Neuronal stem cell (in vitro differentiated cells): ENCODE measurements at places on chromosomes 16 and 17.

DNA sequence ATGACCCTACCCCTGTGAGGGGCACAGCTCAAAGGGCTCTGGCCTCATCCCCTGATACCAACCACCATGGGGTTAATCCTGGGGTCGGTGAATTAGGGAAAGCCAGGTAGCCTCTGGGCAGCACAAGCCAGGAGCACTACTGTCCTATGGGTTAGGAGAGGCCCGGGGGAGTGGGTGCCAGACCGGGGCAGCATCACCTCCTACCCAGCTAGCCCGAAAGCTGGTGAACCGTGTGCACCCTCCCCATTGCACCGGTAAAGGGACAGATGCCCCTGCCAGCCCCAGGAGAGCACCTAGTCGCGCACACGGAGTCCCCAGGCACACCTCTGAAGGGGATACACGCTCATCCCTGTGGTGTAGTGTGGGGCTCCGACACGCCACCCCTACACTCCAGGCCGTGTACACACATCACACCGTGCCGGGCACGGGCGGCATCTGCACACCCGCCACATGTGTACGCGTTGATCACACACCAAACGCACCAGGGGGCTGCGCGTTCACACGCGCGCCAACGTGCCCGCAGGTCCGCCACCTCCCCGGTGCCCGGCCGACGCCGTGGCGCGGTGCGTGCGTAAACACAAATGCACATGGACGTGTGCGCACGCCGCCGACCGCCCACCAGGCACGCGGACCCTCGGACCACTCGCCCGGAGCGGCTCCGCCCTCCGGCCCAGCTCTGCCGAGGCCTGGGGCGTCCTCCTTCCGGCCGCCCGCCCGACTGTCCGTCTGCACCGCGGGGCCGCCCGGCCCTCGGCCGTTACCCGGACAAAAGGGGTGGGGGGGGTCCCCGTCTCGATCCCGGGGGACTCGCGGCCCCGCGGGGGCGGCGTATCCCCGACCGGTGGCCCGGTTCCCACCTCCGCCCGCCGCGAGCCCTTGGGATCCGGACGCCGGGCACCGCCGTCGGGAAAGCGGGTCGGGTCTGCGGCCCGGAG is 785 bp downstream of the UBALD1 start:
- no peak for DNase-seq
- H3K4me3 ChIP-seq, result peak overlapping the region; percentile 98
- no peak overlapping the region for H3K27ac ChIP-seq
- H3K4me1 ChIP-seq, result peaks cover 16% of the 10 kb centered on the region

- no peak for DNase-seq
- no peaks in the 10 kb centered on the region for H3K27me3 ChIP-seq
- H3K4me1 ChIP-seq, result peaks cover 39% of the 10 kb centered on the region
Observed at GRCh38 chr16:70750893-70751467, 50.0 kb downstream of the VAC14 start.

GRCh38 chr17:31722251-31723056 is 136.6 kb downstream of the COPRS start:
- H3K27ac ChIP-seq, result no peak overlapping the region
- no peaks in the 10 kb centered on the region for H3K4me1 ChIP-seq
- no peaks in the 10 kb centered on the region for H3K27me3 ChIP-seq
- no peak for DNase-seq

- H3K4me1 ChIP-seq, result peaks cover 8% of the 10 kb centered on the region
- H3K4me3 ChIP-seq, result no peak overlapping the region
- H3K36me3 ChIP-seq, result peaks cover 13% of the 10 kb centered on the region
- DNase-seq, result no peak
- H3K27ac ChIP-seq, result no peak overlapping the region
- H3K27me3 ChIP-seq, result no peaks in the 10 kb centered on the region
Observed at GRCh38 chr17:19000531-19001325, 3.8 kb downstream of the FAM83G start.

- peak overlapping the region; percentile 83 for H3K27ac ChIP-seq
- no peak overlapping the region for H3K4me3 ChIP-seq
- no peaks in the 10 kb centered on the region for H3K36me3 ChIP-seq
Observed at GRCh38 chr17:45197555-45198334, 23.9 kb upstream of the FMNL1 start.

DNA sequence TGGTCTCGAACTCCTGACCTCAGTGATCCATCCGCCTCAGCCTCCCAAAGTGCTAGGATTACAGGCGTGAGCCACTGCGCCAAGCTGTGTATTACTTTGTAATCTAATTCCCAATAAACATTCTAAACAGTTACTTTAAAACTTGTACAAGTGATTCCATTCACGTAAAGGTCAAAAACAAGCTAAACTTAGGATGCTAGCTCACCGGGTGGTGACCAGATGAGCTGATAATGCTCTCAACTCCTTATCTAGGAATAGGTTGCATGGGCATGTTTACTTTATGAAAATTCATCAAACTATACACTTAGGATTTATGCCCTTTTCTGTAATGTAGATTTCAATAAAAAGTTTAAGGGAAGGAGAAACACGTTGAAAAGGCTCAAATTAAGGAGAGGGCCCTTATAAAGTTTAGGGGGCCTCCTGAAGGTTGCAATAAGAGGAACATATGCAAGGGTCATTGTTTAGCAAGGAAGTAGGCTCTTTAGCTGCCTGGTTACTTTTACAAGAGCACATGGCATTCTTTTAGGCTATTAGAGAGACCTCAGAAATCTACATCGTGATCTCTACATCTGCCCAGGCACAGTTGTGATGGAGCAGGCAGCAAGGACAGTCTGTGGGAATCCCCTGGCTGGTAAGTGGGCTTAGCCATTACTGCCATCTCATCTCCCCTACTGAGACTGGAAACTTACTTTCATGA is 13.3 kb downstream of the CDR2 start:
- DNase-seq, result no peak
- no peak overlapping the region for H3K4me3 ChIP-seq
- H3K36me3 ChIP-seq, result peaks cover 4% of the 10 kb centered on the region
- no peaks in the 10 kb centered on the region for H3K4me1 ChIP-seq
- H3K27me3 ChIP-seq, result no peaks in the 10 kb centered on the region

- H3K36me3 ChIP-seq, result no peaks in the 10 kb centered on the region
- H3K27ac ChIP-seq, result no peak overlapping the region
- no peak for DNase-seq
- no peak overlapping the region for H3K4me3 ChIP-seq
- no peaks in the 10 kb centered on the region for H3K27me3 ChIP-seq
- no peaks in the 10 kb centered on the region for H3K4me1 ChIP-seq
Observed at GRCh38 chr16:66588981-66589713, 9.9 kb downstream of the CMTM2 start.

DNA sequence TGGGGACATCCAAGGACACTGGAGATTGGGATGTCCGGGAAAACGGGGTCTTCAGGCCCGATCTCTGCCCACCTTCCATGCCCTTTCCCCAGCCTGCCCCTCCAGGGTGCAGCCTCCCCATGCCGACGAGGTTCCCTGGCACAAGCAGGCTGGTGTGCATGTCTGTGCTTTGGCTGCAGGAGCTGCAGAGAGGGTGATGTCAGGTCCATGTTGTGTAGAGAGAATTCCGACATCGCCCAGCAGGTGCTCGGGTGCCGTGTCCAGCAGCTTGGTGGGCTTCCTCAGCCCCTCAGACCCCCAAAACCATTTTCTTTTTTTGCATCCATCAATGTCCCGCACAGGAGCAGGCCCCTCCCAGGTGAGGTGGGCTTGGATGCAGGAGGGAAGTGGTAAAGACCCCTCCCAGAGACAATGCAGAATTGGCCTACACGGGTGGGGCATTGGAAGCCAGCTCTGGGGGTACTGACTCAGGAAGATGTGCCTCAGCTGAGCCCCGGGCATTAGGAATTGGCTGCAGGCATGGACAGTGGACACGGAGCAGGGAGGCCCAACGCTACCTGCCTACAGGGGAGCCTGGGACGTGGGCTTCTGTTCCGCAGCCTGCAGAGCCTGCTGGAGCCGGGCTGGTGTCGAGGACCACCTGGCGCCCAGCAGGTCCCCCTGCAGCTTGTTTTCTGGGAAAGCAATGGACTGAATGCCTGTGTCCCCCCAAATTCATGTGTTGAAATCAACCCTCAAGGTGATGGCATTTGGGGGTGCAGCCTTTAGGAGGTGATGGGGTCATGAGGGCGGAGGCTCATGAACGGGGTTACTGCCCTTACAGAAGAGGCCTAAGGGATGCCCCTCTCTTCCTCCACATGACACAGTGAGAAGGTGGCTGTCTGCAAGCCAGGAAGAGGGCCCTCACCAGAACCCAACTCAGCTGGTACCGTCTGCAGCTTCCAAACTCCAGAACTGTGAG is 97.5 kb downstream of the METRNL start:
- no peak overlapping the region for H3K27ac ChIP-seq
- no peak for DNase-seq
- H3K27me3 ChIP-seq, result peaks cover 20% of the 10 kb centered on the region
- no peaks in the 10 kb centered on the region for H3K4me1 ChIP-seq
- H3K36me3 ChIP-seq, result no peaks in the 10 kb centered on the region

DNA sequence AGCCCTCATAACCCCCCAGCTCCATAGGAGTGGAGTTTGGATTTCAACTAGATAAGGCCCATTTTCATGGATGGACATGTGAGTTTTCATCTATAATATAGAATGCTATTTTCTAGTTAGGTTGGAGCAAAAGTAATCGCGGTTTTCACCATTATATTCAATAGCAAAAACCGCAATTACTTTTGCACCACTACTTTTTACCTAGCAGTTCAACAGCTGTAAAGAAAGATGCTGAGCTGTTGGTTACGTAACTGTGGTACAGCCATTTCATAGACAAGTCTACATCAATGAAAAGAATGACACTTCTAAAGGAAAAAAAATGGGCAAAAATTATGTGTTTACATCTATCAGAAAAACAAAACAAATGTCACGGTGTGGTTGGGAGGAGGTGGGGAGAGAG is 507.7 kb downstream of the MAF start:
- H3K4me3 ChIP-seq, result no peak overlapping the region
- DNase-seq, result no peak
- H3K4me1 ChIP-seq, result peaks cover 5% of the 10 kb centered on the region
- H3K36me3 ChIP-seq, result no peaks in the 10 kb centered on the region
- no peak overlapping the region for H3K27ac ChIP-seq
- no peaks in the 10 kb centered on the region for H3K27me3 ChIP-seq

- peaks cover 42% of the 10 kb centered on the region for H3K36me3 ChIP-seq
- peak; percentile 59 for DNase-seq
- peak overlapping the region; percentile 31 for H3K4me3 ChIP-seq
- peaks cover 38% of the 10 kb centered on the region for H3K4me1 ChIP-seq
- no peaks in the 10 kb centered on the region for H3K27me3 ChIP-seq
Observed at GRCh38 chr17:79950306-79950705, 85.4 kb downstream of the TBC1D16 start.

DNA sequence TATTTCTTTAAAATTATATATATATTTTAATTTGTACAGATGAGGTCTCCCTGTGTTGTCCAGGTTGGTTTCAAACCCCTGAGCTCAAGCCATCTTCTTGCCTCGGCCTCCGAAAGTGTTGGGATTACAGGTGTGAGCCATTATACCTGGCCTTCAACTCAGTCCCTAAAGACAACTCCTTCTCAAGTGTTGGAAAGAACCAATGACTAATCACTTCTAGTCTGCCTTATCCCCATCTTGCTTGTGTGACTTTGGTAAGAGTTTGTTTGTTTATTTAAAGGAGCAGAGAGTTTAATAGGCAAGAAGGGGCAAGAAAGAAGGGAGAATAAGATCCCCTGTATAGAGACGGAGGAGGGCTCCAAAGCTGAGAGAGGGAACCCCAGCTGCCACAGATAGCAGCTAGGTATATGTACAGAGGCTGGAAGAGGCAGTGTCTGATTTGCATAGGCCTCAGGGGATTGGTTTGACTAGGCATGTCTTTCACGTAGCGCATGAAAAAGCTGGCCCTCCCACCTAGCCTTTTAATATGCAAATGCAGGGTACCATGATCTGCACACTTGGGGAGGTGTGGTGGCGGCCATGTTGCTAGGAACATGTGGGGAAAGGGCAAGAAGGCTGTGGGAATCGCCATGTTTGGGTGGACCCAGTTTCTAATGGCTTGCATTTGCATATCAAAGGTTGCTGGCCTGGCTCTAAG is 21.5 kb downstream of the ABCC1 start:
- H3K4me1 ChIP-seq, result peaks cover under 1% of the 10 kb centered on the region
- no peaks in the 10 kb centered on the region for H3K27me3 ChIP-seq
- no peak overlapping the region for H3K4me3 ChIP-seq
- no peaks in the 10 kb centered on the region for H3K36me3 ChIP-seq

DNA sequence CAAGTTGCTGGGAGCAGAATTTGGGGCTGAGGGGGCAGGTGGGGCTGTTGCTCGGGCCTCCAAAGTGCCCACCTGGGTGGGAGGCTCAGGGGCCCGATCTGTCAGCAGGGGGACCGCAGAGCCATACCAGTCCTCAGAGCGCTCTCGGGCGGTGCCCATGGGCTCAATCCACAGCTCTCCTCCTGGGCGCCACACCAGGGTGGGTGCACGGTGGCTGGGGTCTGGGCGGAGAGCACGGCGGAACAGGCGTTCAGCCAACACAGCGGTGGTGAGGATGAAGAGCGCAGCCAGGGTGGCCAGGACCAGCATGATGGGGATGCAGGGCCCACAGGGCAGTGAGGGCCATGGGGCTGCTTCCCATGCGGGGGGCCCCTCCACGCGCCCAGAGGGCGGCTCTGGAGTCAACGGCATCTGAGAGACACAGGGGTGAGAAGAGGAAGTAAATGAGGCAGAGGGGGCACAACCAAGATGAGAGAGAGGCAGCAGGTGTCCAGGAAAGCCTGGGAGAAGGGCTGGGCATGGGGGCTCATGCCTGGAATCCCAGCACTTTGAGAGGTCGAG is 1.2 kb downstream of the C16orf54 start:
- H3K27ac ChIP-seq, result no peak overlapping the region
- no peak overlapping the region for H3K4me3 ChIP-seq
- no peak for DNase-seq
- peaks cover 4% of the 10 kb centered on the region for H3K27me3 ChIP-seq
- no peaks in the 10 kb centered on the region for H3K4me1 ChIP-seq

DNA sequence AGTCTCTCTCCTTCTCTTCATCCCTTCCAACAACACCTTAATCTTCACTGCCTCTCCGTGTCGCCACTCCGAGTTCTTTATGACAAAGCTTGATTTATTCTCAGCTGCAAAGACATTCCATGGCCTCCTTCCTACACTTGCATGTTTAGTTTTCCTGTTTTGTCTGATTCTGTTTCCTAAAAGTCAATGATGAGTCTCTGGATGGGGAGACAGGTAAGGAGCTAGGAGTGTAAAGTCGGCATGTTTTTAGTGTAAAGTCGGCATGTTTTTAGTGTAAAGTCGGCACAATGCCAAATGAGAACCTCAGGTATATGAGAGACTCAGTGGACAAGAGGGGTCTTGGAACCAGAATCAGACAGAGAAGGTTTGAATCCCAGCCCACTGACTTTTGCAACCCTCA is 362.3 kb upstream of the EEF2KMT start:
- H3K4me1 ChIP-seq, result no peaks in the 10 kb centered on the region
- H3K27me3 ChIP-seq, result no peaks in the 10 kb centered on the region
- H3K36me3 ChIP-seq, result no peaks in the 10 kb centered on the region
- no peak overlapping the region for H3K4me3 ChIP-seq
- no peak for DNase-seq
- no peak overlapping the region for H3K27ac ChIP-seq

- H3K4me3 ChIP-seq, result no peak overlapping the region
- H3K4me1 ChIP-seq, result no peaks in the 10 kb centered on the region
- DNase-seq, result no peak
- H3K27ac ChIP-seq, result no peak overlapping the region
- H3K36me3 ChIP-seq, result no peaks in the 10 kb centered on the region
Observed at GRCh38 chr16:56869513-56870275, 4.7 kb downstream of the SLC12A3 start.

GRCh38 chr16:13969711-13970110 is 49.8 kb downstream of the ERCC4 start:
- H3K27ac ChIP-seq, result no peak overlapping the region
- DNase-seq, result no peak
- no peaks in the 10 kb centered on the region for H3K4me1 ChIP-seq
- no peak overlapping the region for H3K4me3 ChIP-seq
- no peaks in the 10 kb centered on the region for H3K27me3 ChIP-seq
